Dorsolateral prefrontal cortex (tissue), 122 donors: ENCODE measurements at places on chromosomes 1 and 21.

- DNase-seq: no peak
Observed at GRCh38 chr1:229194096-229194495, 76.8 kb upstream of the RAB4A start.

GRCh38 chr1:205610036-205610435, 21.8 kb downstream of the ELK4 start:
- no peak for DNase-seq

DNA sequence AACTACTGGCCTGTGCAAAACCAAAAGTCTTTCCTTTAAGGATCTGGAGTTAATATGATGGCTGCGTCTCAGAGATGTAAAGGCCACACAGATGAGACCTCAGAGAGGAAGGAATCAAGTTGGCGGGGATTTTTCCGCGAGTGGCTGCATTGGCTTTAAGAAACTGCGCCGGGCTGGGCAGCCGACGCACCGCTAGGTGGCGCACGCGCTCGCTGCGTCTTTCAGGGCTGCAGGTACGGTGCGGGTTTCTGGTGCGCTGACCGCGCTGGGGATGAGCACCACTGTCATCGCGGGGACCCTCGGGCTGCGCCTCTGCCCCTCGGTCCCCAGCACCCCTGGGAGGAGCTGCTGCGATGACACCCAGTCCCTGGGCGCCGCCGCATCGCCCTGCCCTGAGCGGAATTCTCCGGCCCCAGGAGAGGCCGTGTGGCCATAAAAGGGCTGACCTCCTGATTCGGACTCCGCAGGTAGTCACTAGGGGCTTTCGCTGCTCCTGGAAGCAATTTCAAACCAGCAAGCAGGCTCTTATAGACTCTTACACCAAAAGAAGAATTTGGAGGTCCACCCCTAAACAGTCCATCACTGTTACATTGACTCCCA, 241.0 kb downstream of the KCNJ6 start:
- peak; percentile 81 for DNase-seq

DNA sequence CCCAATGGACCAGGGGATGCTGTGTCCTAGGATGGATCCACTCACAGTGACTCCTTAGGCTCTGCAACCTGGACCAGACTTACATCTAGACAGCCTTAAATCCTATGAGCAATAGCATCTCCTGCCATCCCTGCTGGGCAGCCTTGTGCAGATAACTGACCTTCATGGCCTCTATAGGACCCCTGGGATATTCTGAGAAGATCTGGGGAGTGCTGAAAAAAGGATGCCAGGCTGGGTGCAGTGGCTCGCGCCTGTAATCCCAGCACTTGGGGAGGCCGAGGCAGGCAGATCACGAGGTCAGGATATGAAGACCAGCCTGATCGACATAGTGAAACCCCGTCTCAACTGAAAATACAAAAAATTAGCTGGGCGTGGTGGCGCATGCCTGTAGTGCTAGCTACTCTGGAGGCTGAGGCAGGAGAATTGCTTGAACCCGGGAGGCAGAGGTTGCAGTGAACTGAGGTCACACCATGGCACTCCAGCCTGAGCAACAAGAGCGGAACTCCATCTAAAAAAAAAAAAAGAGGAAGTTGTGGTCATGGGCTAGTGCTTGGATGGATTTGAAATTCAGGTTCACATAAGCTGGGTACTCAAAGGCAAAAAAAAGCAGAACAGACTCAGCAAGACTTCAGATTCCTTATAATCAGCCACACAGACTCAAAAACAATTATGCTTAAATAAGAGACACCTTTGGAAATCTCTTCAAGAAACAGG, 10.9 kb upstream of the SH2D1B start:
- no peak for DNase-seq

- no peak for DNase-seq
Observed at GRCh38 chr21:44892095-44892494, 18.6 kb upstream of the PTTG1IP start.

DNA sequence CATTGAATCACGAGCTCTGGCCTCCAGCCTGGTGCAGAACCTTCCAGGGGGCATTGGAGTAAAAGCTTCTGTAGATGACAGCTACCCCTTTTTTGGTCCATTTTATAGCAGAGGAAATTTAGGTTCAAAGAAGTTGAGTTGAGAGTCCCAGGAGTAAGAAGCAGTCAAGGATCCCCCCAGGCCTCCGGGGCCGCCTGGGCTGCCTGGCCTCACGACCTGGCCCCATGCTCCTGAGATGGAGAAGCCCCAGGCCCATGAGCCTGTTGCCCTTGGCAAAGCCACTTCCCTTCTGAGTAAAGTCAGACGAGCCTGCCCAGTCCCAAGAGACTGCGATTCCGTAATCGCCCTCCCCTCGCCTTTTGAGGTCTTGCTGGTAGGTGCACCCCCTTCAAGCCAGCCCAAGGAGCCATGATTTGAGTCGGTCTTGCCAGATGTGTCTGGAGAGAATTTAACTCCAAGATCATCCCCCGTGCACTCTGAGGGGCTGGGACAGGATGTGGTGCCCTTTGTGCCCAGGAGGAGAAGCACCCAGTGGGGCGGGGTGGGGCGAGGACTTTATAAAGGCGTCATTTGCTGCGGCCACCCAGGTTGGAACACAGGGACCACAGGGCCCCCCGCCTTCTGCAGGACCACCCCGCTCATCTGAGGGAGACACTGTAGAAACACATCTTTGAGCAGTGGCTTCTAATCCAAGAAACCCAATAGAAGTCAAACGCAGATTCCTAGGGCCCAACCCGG, 30.1 kb downstream of the PDE9A start:
- no peak for DNase-seq

- no peak for DNase-seq
Observed at GRCh38 chr1:182406012-182406411, 5.5 kb upstream of the TEDDM1 start.

GRCh38 chr1:199033661-199034060, 394.8 kb downstream of the PTPRC start:
- DNase-seq: no peak

DNA sequence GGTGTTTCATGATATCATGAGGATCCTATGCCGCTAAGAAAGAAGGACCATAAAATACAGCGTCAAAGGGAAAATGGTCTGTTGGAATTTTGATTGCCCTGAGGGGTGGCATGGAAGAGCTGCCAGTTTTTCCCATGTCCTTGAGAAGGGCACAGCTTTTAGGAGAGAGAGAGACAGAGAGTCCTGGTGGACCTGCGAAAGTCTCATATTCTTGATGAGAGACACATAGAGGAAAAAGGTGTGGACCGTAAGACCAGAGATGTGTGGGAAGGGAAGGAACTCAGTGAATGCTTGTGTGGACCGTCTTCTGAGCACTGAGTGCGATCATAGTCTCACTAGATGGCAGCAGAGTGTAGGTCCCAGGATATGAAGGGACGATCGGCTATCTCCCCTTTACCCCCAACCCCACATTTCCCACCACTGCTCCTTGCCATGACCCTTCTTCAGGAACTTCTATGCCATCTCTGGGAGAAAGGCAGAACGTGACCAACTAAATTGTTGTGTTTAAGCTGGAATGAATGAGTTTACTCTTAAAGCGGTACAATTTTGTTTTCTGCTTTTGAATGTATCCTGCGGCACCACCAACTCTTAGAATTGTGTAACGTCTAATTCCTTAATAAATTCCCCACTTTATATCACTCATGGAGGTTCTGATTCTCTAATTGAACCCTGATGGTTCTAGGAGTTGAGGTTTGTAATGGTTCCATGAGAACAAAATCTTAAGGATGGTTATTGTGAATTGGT, 117.7 kb downstream of the CTH start:
- no peak for DNase-seq

GRCh38 chr1:17108360-17108759, 10.9 kb downstream of the PADI2 start:
- no peak for DNase-seq
